ENCODE measurements at places on chromosomes 2 and 18.

DNA sequence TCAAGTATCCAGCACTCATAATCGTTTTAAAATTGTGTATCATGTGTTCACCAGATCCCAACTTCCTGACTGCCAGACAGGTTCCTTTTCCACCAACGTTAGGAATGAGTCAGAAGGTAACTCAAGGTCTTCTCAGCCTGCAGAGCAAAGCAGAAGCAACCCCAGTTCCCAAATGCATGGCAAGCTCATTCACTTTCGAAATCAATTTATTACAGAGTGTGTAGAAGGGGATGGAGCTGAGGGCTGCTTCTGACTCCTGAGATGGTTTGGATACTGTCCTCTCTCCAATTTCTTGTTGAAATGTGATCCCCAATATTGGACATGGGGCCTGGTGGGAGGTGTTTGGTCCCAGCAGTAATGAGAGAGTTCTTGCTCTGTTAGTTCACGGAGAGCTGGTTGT, 114.5 kb downstream of the PIEZO2 start:
- no peak for DNase-seq

DNA sequence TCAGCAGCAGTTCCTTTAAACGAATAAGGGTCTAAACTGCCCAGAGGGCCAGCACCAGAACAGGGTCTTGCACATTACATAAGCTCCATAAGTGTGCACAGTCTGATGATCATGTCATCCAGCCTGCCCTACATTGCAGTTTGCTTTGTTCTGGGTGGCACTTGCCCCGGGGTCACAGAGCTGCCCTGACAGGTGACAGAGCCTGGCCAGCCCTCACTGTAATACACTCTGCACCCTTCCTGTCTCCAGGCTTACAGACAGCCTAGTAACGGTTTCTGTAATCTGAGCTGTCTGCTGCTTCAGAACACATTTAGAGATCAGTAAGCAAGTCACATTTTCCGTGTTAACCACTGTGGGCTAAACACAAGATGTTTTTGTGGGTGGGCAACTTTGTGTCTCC, 213.3 kb downstream of the FAM210A start:
- DNase-seq = no peak

DNA sequence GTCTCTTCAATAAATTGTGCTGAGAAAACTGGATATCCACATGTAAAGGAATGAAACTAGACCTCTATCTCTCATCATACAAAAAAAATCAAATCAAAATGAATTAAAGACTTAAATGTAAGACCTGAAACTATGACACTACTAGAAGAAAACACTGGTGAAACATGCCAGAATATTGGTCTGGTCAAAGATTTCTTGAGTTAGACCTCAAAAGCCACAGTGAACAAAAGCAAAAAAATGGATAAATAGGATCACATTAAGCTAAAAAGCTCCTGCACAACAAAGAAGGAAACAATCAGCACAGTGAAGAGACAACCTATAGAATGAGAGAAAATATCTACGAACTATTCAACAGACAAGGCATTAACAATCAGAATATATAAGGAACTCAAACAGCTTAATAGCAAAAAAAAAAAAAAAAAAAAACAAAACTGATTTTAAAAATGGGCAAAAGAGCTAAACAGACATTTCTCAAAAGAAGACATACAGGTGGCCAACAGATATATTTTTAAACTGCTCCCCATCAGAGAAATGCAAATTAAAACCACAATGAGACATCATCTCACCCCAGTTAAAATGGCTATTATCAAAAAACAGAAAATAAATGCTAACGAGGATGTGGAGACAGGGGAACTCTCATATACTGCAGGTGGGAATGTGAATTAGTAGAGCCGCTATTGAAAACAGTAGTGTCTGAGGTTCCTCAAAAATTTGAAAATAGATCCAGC, 66.3 kb downstream of the NCKAP1 start:
- DNase-seq = no peak

DNA sequence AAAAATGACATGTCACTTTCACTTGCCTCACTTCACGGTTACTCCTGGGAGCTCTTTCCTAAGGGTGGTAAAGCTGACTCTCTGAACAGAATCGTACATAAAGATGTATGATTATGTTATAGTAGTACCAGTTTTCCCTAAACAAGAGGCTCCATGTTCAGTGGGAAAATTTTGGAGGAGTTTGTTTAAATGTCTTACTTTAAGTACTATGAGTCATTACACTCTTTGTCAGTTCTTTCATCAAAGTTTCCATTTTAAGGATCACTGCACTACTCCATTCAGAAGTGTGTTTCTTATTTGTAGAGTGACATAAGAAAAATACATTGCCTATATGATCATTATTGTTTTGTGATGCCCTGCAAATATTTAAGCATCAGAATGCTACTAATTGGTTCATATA, 121.1 kb upstream of the FIGN start:
- DNase-seq = no peak

DNA sequence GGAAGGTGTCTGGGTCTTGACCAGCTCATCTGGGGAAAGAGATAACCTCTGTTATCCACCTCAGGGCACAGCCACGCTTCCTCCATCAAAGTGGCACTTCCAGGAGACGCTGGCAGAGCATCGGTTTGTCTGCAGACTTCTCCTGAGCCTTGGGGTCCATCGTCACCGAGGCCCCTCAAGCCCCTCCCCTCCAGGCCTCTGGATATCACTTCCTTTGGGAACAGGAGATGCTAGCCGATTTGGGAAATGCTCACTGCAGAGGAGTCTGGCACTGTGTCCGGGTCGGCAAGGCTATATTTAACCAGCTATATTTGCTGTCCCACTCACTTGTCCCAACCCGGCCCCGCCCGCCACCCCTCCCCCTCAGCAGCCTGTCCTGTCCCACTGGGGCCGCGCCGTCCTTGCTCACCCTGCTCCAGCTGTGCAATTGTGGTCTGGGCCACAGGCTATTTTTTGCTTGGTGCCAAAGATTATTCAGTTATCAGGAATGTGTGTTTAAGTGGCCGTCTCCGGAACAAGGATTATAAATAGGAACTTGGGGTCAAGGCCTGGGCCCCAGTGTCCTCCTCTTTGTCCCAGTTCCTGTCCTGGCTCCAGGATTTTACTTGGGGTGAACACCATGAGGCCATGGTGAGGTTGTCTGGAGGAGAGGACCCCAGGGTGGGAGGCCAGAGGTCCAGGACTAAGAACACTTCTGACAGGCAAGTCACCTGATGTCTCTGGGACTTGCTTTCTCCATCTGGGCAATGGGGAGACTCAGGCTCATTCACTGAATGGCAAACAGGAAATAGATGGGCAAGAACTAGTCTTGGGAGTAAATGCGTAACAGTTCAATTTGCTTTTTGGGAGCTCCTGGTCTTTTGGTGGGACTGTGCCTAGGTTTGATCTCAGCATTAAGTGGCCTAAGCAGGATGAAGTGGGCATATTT, 263.6 kb downstream of the DYSF start:
- no peak for DNase-seq

DNA sequence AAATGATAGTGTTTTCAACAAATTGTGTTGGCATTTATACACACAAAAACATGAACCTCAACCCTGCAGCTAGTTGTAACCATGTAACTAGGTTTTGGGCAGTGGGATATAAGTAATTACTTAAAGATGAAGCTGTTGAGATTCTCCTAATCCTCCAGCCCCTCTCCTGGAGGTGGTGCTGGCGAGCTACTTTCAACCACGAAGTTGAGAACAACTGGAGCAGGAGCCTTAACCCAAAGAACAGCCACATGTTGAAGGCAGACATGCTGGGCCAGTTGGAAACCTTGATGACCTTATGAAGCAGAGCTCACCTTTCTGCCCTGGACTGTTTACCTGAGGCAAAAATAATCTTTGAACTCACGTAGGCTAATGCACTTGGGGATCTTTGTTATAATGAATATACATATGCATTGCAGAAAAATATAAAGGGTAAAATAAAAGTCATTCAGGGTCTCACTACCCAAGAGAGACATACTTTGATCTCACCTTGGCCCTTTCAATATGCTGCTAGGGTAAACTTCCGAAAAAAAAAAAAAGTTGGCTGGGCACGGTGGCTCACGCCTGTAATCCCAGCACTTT, 89.6 kb upstream of the NPAS2 start:
- DNase-seq = no peak

GRCh38 chr2:180753809-180754761, 226.3 kb upstream of the UBE2E3 start:
- DNase-seq = no peak

DNA sequence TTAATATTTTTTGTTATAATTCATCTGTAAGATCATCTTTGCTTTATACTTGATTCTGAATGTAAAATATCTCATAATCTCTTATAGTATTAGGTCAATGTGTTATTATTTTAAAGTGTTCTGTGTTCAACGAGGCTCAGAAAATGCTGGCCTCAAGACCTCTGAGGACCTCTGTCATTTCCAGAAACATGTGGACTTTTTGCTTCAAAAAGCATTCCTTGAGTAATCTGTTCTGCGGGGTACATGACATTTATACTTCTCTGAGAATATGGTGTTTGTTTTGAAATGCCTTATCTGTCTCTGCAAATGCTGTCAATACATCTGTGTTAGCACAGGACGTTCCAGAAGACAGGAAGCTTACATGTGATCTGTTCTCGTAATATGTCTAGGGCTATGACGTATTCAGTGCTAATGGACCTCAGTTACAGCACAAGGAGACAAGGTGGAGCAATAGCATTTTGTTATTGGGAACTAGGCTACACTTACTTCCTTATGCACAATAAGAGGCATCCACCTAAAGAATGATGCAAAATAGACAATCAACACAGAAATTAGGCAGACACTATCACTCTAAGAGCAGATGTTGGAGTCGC, 37.6 kb upstream of the IL1RL1 start:
- no peak for DNase-seq

- no peak for DNase-seq
These were observed 130.7 kb downstream of the AQP4 start for GRCh38 chr18:26734760-26735159.

- no peak for DNase-seq
These were observed 91.0 kb downstream of the SPTBN1 start for GRCh38 chr2:54546923-54547720.

DNA sequence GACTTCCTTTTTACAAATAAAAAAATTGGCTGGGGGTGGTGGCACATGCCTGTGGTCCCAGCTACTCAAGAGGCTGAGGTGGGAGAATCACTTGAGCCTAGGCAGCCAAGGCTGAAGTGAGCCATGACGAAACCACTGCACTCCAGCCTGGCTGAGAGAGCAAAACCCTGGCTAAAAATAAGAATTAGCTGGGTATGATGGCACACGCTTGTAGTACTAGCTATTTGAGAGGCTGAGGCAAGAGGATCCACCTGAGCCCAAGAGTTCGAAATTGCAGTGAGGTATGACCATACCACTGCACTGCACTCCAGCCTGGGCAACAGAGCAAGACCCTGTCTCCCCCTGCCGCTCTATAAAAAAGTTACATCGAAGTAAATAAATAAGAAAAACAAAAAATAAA, 33.7 kb downstream of the GFPT1 start:
- no peak for DNase-seq

- no peak for DNase-seq
These were observed 115.2 kb downstream of the FAM210A start for GRCh38 chr18:13611142-13611600.

DNA sequence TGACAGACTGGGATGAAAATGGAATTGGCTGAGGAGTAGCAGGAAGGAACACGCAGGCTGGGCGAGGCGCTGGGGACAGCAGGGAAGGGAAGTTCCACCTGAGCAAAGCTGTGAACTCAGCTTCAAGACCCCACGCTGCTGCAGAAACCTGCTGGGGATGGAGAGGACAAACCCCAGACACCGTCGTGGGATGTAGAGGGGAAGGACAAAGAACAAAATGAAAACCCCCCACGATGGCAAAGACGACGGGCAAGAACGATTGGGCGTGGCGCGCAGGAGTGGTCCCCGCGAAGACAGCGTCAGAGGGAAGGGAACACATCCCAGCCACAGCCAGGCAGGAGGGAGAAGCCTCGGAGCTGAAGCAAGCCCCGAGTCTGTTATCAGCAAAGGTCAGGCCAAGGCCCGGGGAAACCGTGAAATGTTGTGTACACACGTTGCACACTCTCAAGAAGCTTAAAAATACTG, 222.9 kb downstream of the NDUFA10 start:
- DNase-seq = no peak

DNA sequence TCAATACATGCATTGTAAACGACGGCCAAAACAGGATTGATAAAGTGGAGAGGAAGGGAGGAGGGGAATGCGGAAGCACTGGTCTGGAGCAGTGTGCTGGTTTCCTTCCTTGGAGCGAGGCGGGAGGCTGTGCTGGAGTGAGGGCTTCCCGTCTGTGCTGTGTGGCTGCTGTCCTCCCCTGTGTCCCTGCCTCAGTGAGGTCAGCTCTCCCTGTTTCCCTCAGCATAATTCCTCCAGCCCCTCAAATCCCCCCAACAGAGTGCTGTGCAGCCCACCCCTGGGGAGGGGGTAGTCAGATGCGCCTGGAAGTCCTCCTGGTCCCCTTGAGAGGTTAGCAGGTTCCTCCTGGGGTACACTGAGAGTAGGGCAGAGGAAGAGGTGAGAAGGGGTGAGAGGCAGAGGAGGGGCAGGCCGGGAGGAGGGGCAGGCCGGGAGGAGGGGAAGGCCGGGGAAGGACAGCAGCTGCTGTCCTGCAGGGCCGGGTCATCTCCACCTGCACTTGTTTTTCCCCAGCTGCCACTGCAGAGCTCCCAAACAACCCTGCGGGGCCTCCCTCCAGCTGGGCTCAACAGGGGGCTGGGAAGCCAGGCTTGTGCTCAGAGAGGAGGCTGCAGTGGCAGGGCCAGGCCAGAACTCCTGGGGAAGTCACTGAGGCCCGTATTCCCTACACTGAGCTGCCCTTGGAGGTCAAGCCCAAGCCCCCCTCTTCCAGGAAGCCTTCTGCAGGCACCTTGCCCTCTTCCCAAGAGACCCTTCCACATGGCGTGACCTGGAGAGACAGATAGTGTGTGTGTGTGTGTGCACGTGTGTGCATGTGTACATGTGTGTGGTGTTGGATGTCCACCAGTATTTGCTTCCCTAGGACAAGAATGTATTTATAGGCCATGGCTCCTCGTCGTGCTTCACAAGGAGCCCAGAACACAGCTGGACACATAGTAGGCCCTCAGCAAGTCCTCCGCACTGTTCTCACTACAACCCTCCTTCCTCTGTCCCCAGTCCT, 13.2 kb upstream of the ATP6V1B1 start:
- DNase-seq = no peak

DNA sequence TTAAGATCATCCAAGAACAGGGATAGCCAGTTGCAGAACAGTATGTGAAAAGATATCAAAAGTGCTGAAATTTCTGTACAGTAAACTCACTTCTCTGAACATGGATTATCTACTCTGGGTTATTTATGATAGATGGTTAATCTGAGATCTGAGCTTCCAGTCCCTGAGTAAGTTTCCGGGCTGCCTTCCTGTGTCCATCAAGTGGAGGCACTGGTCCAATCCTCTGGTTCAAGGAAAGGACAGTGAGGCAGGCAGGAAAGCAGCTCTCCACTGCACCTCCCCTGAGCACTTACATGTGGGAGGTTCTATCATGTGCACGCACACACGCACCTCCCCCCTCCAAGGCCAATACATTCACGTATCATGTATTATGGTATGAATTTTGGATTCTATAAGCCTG, 32.5 kb downstream of the GPR45 start:
- DNase-seq = no peak

GRCh38 chr2:154402213-154402612, 296.3 kb upstream of the KCNJ3 start:
- DNase-seq = no peak

- no peak for DNase-seq
These were observed 55.9 kb downstream of the ALK start for GRCh38 chr2:29865512-29865911.
